ENCODE measurements at places on chromosomes 4 and X.

DNA sequence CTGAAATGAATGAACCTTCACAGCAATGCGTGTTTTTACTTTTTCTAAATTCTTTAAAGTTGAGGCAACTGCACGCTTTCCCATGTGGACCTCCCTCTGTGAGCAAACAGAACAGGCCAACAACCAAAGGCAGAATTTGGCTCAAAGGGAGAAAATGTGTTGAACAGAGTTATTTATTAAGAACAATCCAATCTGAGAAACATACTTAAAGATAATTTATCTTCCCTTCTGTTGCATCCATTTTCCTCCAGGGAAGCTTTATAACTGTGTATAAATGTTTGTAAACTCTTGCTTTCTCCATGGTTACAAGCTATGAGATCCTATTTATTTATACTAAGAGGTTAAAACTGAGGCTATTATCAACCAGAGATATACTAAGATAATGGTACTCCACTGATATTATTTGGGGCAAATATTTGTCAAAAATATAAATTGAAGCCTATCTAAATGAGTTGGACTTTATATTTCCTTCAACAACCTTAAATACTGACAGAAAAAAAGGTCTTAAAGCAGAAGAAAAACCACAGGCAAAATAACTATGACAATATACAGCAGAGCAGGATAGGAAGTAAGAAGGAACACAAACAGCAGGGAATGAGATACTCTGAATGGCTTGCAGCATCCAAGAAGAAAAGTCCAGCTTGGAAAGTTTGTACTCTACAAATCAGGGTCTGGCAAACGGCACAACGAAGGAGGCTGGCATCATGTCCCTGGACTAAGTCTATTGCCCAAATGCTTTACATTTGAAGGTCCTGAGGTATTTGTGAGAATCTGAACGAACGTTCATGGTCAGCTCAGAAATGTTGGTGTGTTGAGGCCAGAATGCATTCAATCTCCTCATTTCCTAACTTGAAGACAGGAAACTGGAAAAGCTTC, 663.2 kb upstream of the INTU start:
- DNase-seq = no peak

GRCh38 chr4:9762823-9763475, 18.5 kb upstream of the DRD5 start:
- DNase-seq = peak; percentile 4

- no peak for DNase-seq
These were observed 178.0 kb downstream of the DCLK2 start for GRCh38 chr4:150256225-150256620.

GRCh38 chrX:7132335-7133049, 15.0 kb upstream of the STS start:
- DNase-seq = no peak

- no peak for DNase-seq
These were observed 130.2 kb downstream of the CFAP299 start for GRCh38 chr4:80465736-80466135.

DNA sequence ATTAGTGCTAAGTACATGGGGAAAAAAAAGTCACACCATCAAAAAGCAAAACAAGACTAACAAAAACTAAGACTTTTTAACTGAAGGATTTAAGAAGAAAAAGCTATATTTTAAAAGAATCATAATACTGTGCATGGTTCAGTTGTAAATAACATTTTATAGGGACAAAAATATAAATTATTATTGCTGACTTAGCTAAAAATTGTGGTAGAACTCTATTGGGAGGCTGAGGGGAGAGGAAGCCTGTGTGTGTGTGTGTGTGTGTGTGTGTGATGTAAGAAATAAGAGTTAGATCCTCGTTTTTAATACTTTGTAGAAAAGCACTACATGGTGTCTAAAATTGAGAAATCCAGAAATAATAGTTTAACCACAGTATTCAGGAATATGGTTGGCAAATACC, 1950.9 kb upstream of the TENM3 start:
- DNase-seq = no peak

GRCh38 chr4:52939325-52939724, 77.2 kb downstream of the RASL11B start:
- DNase-seq = no peak

DNA sequence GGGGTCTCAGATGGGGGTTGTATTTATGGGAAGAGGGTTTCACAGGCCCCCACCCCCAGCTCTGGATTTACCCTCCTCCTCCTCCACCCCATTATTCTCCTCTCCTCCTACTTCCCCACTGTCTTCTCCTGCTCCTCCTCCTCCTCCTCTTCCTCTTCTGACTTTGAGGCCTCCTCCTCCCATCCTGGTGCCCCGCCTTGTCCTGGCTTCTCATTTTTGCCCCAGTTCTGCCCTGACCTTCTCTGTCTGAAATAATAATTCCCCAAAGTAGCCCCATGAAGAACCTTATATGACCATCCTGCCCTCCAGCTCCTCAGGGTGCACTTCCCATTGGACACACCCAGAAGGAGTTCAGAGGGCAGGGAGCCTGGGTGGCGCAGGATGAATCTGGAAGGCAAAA, 351.4 kb upstream of the GATB start:
- DNase-seq = no peak

- no peak for DNase-seq
These were observed 9.8 kb upstream of the NOCT start for GRCh38 chr4:139005774-139006173.

DNA sequence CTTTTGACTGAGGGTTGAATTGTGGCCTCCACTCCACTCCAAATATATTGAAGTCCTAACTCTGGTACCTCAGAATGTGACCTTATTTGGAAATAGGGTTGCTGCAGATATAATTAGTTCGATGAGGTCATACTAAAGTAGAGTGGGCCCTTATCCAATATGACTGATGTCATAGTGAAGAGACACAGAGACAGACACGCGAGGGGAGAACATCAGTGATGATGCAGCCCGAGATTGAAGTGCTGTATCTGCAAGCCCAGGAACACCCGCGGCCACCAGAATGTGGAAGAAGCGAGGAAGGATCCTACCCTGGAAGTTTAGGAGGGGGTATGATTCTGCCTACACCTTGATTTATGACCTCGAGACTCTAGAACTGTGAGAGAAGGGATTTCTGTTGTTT, 279.0 kb downstream of the ANKRD50 start:
- no peak for DNase-seq

DNA sequence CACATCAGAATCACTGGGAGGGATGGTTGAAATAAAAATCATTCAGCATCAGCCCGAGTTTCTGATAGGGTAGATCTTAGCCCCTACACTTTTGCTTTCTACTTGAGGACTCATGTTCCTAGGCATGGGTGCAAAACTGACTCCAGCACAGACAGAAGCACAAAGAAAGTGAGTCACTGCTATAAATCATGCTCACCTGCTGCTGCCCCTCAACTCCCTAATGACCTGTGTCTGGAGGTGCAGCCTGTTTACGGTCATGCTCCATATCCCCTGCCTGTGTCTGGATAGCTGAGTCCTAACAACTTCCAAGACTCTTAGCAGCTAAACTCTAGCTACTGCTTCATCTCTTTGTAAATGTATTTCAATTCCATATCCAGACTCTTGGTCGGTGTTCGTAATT, 57.8 kb downstream of the ADGRA3 start:
- no peak for DNase-seq

GRCh38 chrX:118763489-118763888, 36.1 kb downstream of the IL13RA1 start:
- no peak for DNase-seq

DNA sequence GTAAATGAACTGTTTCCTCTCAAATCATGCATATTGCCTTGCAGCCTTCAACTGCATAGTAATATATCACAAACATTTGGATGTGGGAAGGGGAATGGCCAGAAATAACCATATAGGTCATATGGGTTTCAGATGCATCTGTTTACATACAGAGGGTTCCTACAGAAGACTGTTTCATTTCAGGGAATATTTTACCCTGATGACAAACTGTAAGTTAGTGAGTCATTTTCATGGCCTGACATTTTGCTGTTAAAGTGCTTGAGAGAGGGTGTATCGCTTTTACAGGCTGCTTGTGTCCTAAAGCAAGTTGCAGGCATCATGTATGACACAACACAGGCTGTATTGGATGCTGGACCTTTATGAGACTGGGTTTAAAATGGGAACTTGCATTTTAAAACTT, 25.5 kb upstream of the AMOT start:
- DNase-seq = no peak

DNA sequence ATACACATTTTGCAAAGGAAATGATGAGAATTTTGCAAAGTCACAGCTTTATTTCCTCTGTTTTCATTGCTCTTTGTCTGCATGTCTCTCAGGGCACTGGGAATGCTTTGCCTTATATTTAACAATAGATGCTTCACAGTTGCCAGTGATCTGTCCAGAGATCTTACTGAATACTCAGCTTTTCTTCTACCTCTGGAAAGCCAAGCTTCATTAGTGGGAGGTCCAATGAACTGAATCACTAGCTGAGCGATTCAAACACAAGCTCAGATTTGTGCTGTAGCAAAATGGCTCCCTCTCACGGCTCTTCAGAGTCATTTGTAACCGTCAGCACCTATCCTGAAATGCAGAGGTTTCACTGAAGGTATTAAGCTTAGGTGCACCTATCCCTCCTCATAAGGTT, 138.9 kb downstream of the DCLK2 start:
- no peak for DNase-seq

- DNase-seq = no peak
These were observed 43.2 kb upstream of the PITX2 start for GRCh38 chr4:110666030-110666429.

DNA sequence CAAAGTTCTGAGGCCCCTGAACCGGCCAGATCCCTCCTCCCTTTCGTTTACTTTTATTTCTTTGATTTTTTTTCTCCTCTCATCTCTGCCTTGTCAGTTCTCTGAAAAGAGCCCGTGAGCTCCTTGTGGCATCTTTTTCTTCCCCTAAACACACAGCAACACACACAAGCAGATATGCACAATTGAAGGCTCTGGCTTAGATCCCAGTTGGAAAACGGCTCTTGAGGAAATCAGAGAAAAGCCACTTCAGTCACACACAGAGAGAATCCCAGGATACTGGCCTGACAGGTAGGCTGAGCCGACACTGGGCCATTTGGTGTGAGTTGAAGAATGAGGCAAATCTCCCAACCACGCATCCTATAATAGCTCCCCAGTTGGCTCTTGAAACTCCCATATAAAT, 12.9 kb downstream of the DIPK2B start:
- no peak for DNase-seq

DNA sequence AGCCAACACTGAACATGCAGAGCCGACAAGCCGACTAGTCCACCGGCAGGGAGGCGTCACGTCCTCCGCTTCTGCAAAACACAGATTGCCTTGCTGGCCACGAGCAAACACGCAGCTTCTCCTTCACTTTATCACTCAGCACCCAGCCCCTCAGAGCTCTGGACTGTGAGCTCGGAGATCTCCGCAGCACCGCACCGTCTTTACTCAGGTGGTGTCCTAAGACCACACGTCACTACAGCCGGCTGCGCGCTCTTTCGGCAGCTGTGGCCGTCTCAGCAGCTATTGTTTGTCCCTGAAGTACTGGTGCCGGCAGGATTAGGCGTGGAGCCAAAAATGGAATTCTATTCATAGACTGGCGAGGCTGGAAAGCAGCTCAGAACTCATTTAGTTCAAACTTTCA, 72.0 kb downstream of the FAT1 start:
- no peak for DNase-seq

DNA sequence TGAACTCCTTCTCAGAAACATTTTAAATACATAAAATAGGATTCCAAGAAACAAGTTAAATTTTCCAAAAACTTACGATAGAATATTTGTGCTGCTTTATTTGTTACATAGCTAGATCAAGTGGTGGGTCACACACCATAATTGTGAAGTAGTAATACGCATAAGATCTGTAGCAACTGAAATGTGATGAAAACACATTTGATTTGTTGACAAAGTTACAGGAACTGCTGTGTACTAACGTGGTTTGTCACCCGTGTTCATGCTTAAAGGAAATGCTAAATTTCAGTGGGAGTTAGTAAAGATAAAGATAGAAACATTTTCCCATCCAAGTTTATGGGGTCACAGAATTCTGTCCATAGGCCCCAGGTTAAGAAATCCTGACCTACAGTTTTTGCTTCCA, 34.1 kb upstream of the PHEX start:
- no peak for DNase-seq

- DNase-seq = no peak
These were observed 1026.4 kb upstream of the IGFBP7 start for GRCh38 chr4:58136604-58137003.

DNA sequence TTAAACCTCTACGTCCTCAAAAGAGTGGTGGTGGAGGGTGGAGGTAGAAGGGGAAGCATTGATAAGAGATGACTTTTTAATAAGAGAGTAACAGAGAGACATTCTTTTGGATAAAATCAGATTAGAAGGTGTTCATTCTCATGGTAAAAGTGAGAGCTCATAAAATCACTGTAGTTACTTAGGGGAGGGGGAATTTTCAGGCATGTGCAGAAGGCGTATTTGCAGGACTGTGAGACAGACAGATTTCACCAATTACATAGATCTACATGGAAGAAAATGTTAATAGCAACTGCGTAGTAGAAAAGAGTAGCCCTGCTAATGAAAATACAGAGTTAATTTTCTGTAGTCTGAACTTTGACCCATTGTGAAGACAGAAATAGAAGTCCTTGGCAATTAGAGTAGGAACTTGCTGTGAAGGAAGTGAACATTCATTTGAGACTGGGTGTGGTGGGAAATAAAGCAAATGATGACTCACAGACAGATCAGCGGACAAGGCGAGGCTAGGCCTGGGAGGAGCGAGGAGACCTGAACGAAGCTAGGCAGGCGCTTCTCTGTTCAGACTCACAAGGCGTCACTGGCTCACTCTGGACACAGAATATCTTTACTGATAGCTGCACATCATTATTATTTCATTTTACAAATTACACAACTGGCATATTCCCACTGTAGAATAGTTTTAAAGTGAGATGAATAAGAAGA, 57.2 kb upstream of the FAM9C start:
- peak; percentile 38 for DNase-seq

DNA sequence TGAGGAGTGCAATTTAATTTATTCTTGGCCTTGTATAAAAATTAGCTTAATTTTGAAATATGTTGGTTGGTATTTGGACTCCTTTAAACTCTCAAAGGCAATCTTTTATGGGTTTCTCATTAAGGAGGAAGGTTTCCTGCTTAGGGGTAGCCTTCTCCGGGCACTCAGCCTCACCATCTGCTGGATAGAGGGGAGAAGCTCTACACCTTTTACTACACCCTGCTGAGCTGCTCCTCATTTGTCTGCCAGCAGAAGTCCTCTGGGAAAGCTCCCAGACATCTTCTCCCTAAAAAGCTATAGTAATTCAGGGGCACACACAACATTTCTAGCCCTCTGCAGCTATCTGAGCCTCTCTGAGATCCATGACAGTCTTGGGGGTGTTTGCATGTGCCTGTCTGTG, 179.1 kb downstream of the SOWAHB start:
- DNase-seq = no peak

DNA sequence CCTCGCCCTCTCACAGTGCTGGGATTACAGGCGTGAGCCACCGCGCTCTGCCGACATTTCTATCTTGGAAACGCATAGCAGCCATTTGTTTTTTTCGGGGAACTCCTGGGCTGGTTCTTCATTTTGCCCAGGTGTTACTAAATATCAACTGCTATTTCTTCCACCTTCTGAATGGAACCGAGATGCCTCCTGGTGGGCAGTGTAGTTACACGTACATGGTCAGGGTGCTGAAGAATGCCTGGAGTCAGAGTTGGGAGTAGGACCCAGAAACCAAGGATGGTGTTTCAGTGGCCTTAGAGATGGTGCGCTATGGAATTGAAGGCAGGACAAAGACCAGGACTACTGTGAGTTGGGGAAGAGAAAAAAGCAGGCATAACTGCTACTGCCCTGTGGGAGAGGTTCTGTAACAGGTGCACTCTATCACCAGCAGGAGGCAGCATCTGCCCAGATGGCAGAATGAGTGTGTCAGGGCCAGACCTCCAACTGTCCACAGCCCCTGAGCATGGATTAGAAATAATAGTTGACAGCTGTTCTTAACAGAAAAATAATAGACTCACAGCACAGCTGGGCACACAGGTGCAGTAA, 81.7 kb downstream of the ZC4H2 start:
- peak; percentile 21 for DNase-seq
